H1 (cell line): ENCODE measurements at places on chromosomes 16 and 17. TPM values are rescaled to one million over a fixed set of nuclear protein-coding genes. Genes with fewer than 3 reads are reported as not detected.

COX6A2 gene
- not detected in 2 replicates for total RNA-seq

CA4 gene
- total RNA-seq, result 3.6 and 4.2 TPM in 2 replicates

TNS4 gene
- total RNA-seq, result 0.20 and 0.80 TPM in 2 replicates

KRTAP4-5 gene
- not detected in 2 replicates for total RNA-seq

- H3K27me3 ChIP-seq, result peaks cover 2% of the 10 kb centered on the region
- no peak overlapping the region for H3K4me3 ChIP-seq
- DNase-seq, result no peak
- no peak overlapping the region for H3K27ac ChIP-seq
- no peaks in the 10 kb centered on the region for H3K4me1 ChIP-seq
Observed at GRCh38 chr17:48021934-48022333, 15.7 kb downstream of the COPZ2 start.

- no peak overlapping the region for H3K27ac ChIP-seq
- H3K4me1 ChIP-seq, result no peaks in the 10 kb centered on the region
- no peak for DNase-seq
- H3K27me3 ChIP-seq, result no peaks in the 10 kb centered on the region
- H3K36me3 ChIP-seq, result no peaks in the 10 kb centered on the region
Observed at GRCh38 chr17:64687961-64688360, 25.9 kb upstream of the SMURF2 start.

GRCh38 chr17:61589990-61590389 lies 1.0 kb downstream of the NACA2 start:
- no peak overlapping the region for H3K27ac ChIP-seq
- no peaks in the 10 kb centered on the region for H3K4me1 ChIP-seq
- DNase-seq, result no peak
- no peaks in the 10 kb centered on the region for H3K27me3 ChIP-seq
- H3K36me3 ChIP-seq, result no peaks in the 10 kb centered on the region

DNA sequence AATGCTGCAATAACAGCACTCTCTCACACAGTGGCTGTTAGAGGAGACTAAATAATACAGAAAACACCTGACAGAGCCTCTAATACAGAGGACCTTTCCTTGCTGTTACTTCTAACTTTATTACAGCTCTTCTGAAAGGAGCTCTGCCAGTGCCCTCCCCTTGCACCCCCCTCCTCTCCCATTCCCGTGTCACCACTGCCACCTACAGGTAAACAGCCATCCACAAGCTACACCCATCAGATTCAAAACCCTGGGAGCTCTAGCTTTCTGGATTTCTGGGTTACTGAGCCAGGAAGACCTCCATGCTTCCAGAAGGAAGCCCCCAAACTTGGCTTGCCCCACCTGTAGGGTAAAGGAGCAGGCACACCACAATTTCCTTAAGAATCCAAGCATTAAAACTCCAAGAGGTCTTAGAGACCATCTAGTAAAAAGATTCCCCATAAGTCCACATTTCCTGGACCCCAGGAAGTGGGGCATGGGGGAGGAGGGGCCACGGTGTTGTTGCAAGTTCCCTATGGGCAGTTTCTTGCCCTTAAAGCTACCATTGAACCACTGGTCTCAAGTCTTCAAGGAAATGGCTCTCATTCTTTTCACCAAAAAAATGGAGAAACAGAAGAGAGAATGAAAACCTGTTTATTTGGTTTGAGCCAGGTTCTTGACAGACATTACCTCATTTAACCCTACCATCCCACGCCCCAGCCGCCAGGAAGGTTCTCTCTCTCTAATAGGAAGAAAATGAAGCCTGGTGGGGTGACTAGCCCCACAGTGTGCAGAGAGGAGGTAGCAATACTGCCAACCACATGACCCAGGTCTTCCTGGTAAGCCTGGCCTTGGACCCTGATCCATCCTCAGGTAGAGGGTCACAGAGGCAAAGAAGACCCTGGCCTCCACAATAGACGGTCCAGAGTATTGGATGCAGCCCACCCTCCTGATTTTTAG lies 52.8 kb downstream of the TOM1L2 start:
- H3K4me3 ChIP-seq, result no peak overlapping the region
- H3K27me3 ChIP-seq, result no peaks in the 10 kb centered on the region
- H3K4me1 ChIP-seq, result peaks cover 17% of the 10 kb centered on the region
- no peaks in the 10 kb centered on the region for H3K36me3 ChIP-seq
- H3K27ac ChIP-seq, result no peak overlapping the region
- DNase-seq, result no peak

GRCh38 chr17:8041249-8041928 lies 2.5 kb downstream of the ALOX15B start:
- peaks cover 7% of the 10 kb centered on the region for H3K4me1 ChIP-seq
- no peak for DNase-seq
- H3K27ac ChIP-seq, result no peak overlapping the region
- peaks cover 3% of the 10 kb centered on the region; the same call in 1 of the 2 replicates for H3K27me3 ChIP-seq

GRCh38 chr16:906296-906695 lies 64.5 kb downstream of the LMF1 start:
- no peaks in the 10 kb centered on the region for H3K36me3 ChIP-seq
- H3K27me3 ChIP-seq, result no peaks in the 10 kb centered on the region
- no peak overlapping the region for H3K4me3 ChIP-seq

DNA sequence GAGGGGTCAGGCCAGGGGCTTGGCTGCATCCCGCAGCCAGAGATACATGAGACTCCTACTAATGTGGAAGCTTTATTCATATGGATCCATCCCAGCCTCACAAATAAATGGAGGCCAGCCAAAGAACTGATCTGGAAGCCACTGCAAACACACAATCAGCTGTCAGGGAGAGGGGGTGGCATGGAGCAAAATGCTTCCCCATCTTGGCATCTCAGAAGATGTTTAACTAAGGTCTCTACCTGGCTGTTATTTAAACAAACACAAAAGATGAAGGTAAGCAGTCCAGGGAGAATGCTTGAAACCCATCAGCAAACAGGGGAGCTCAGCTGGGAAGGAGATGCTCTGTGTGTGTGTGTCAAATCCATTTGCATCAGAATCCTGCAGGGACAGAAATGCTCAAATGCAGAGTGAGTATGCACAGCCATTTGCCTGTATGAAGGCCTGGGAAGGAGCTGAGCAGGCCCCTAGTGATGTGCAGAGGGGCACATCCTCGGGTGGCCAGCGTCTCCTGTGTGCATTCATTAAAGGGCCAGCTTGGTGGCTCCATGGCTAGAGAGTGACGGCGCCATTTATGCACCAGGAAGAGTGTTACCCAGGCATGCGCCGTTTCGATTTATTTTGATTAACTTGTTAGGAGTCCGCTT lies 34.2 kb upstream of the IRX3 start:
- no peak overlapping the region for H3K4me3 ChIP-seq
- no peak for DNase-seq
- no peak overlapping the region for H3K27ac ChIP-seq
- peaks cover 14% of the 10 kb centered on the region for H3K4me1 ChIP-seq

DNA sequence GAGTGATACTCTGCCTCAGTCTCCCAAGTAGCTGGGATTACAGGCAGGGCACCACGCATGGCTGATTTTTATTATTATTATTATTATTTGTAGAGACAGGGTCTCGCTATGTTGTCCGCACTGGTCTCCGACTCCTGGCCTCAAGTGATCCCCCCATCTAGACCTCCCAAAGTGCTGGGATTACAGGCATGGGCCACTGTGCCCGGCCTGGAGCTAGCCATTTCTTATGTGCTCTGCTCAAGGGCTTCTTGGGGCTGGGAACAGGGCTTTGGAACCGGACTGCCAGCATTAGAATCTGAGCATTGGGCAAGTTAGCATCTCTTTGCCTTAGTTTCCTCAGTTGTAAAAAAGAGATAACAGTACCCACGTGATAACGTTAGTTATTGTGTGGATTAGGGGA lies 111.3 kb downstream of the C16orf78 start:
- H3K27ac ChIP-seq, result no peak overlapping the region
- no peaks in the 10 kb centered on the region; the same call in 1 of the 2 replicates for H3K27me3 ChIP-seq
- no peaks in the 10 kb centered on the region for H3K36me3 ChIP-seq
- H3K4me3 ChIP-seq, result no peak overlapping the region
- H3K4me1 ChIP-seq, result peaks cover 2% of the 10 kb centered on the region; the same call in 1 of the 2 replicates
- no peak for DNase-seq

- no peak overlapping the region for H3K27ac ChIP-seq
- H3K36me3 ChIP-seq, result no peaks in the 10 kb centered on the region
- H3K4me3 ChIP-seq, result no peak overlapping the region
- H3K4me1 ChIP-seq, result no peaks in the 10 kb centered on the region
- H3K27me3 ChIP-seq, result no peaks in the 10 kb centered on the region
- DNase-seq, result no peak
Observed at GRCh38 chr16:78198288-78198687, 98.8 kb downstream of the WWOX start.

GRCh38 chr16:24853830-24854229 lies 8.1 kb downstream of the SLC5A11 start:
- no peak overlapping the region for H3K4me3 ChIP-seq
- H3K27me3 ChIP-seq, result no peaks in the 10 kb centered on the region
- H3K4me1 ChIP-seq, result no peaks in the 10 kb centered on the region
- no peaks in the 10 kb centered on the region for H3K36me3 ChIP-seq

DNA sequence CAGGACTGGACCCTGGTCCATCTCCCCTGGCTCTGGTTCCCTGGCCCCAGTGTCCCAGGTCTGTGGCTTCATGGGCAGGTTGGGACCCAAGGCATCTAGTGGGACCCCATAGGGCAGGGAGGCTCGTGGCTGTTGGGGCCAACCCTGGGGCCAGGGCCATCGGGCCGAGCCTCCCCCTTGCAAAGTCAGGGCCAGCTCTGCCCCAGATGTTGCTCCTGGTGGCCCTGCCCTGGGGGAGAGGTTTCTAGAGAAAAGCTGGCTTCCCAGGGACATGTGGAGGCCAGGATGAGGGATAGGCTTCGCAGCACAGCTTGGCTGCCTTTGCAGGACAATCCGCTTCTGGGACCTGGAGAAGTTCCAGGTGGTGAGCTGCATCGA lies 16.6 kb downstream of the KATNB1 start:
- no peaks in the 10 kb centered on the region for H3K27me3 ChIP-seq
- H3K4me1 ChIP-seq, result no peaks in the 10 kb centered on the region
- H3K27ac ChIP-seq, result no peak overlapping the region
- peak; percentile 39 for DNase-seq
- H3K36me3 ChIP-seq, result peaks cover 12% of the 10 kb centered on the region; the same call in 1 of the 2 replicates

DNA sequence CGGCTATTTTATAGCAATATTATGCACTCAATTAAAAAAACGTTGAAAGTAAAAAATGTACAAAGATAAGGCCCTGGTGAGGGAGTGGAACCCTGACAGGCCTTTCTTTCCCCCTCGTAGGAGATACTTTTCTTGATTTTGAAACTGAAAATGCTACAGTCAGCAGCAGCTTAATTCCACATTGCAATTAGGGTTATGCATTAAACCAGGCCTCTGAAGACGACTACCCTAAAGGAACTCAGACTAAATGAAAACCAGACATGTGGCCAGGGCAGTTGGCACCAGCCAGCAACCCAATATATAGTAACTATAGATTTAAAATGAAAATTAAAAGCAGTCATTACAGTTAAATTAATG lies 463.2 kb upstream of the MAF start:
- H3K4me1 ChIP-seq, result no peaks in the 10 kb centered on the region; the same call in none of the 2 replicates
- DNase-seq, result no peak
- H3K4me3 ChIP-seq, result no peak overlapping the region
- no peak overlapping the region for H3K27ac ChIP-seq
- H3K36me3 ChIP-seq, result no peaks in the 10 kb centered on the region
- no peaks in the 10 kb centered on the region for H3K27me3 ChIP-seq

DNA sequence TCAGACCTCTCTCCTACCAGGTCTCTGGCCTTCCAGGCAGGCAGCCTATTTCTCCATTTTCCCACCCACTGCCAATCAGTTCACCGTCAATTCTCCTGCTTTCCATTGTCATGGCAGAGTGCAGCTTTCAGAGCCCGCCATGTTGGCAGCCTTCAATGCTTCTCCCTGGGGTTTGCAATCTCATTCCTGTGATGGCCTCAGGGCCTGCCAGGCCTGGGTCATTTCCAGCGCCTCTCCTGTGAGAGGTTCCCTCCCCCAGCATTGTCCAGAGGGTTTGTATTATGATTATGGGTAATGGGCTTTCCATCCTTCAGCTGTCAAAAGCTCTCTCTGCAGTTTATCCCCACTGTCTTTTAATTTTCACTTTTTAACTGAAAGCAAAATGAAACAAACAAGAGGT lies 716.6 kb upstream of the CDH8 start:
- H3K36me3 ChIP-seq, result no peaks in the 10 kb centered on the region
- DNase-seq, result no peak
- no peaks in the 10 kb centered on the region for H3K27me3 ChIP-seq
- H3K4me3 ChIP-seq, result no peak overlapping the region
- H3K27ac ChIP-seq, result no peak overlapping the region

DNA sequence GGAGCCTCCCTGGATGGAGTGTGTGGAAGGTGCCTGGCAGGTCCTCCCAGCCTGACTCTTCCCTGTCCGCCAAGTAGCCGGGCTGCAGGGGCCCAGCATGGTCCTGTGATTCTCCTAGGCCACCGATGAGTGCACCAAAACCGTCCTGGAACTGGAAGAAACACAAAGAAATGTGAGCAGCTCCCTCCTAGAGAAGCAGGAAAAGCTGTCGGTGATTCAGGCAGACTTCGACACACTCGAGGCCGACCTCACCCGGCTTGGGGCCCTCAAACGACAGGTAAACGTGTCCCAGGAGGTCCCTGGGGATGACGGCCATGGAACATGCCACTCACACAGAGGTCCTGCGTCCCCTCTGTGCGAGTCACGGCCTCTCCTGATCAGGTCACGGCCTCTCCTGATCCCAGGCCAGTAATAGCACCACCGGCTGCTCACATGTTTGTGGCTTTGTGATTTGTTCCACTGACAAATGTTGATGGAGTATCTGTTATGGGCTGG lies 4.2 kb upstream of the GAA start:
- H3K27me3 ChIP-seq, result no peaks in the 10 kb centered on the region
- H3K27ac ChIP-seq, result no peak overlapping the region

GRCh38 chr17:30933966-30934365 lies 12.2 kb downstream of the ADAP2 start:
- DNase-seq, result no peak
- H3K27me3 ChIP-seq, result no peaks in the 10 kb centered on the region
- no peak overlapping the region for H3K27ac ChIP-seq
- H3K36me3 ChIP-seq, result no peaks in the 10 kb centered on the region

- H3K4me1 ChIP-seq, result no peaks in the 10 kb centered on the region
- H3K36me3 ChIP-seq, result 0 out of 2 replicates have a peak, but pooled peaks cover 3% of the 10 kb centered on the region
- H3K4me3 ChIP-seq, result no peak overlapping the region
- no peaks in the 10 kb centered on the region for H3K27me3 ChIP-seq
- DNase-seq, result no peak
- no peak overlapping the region for H3K27ac ChIP-seq
Observed at GRCh38 chr17:75927286-75927922, 13.4 kb downstream of the FBF1 start.

- DNase-seq, result no peak
- H3K36me3 ChIP-seq, result no peaks in the 10 kb centered on the region
- H3K4me3 ChIP-seq, result no peak overlapping the region
- H3K27ac ChIP-seq, result no peak overlapping the region
Observed at GRCh38 chr17:63702721-63703015, 2.7 kb upstream of the LIMD2 start.

DNA sequence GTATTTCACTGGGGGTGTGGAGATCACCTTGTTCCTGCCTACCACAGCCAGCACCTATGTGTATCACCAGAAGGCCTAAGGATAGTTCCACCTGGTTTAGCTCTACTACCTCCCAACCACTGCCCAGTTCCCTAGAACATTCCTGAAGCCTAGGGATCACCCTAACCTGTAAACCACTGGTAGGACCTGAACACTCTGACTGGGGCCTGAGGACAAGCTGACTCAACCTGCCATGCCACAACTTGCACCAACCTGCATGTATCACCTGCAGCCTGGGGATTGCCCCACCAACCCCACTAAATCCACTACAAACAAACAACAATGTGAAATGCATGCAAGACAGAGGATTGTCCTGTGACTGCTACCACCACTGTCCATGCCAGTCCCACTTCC lies 128.1 kb downstream of the KIF2B start:
- no peak overlapping the region for H3K4me3 ChIP-seq
- DNase-seq, result no peak
- no peak overlapping the region for H3K27ac ChIP-seq
- H3K36me3 ChIP-seq, result no peaks in the 10 kb centered on the region

GRCh38 chr16:77385481-77385880 lies 49.4 kb downstream of the ADAMTS18 start:
- no peaks in the 10 kb centered on the region for H3K36me3 ChIP-seq
- no peak overlapping the region for H3K4me3 ChIP-seq
- no peaks in the 10 kb centered on the region for H3K27me3 ChIP-seq
